Stimulated activated CD4-positive, alpha-beta T cell treated with anti-CD3 and anti-CD28 coated beads, Interleukin-12 subunit alpha, Interleukin-12 subunit beta, amount 100 ng/mL, for 24 hours (primary cell): ENCODE measurements at places on chromosomes 11 and 22.
A peak's percentile ranks its signal among the peaks of the same experiment; 100 is the strongest.

DNA sequence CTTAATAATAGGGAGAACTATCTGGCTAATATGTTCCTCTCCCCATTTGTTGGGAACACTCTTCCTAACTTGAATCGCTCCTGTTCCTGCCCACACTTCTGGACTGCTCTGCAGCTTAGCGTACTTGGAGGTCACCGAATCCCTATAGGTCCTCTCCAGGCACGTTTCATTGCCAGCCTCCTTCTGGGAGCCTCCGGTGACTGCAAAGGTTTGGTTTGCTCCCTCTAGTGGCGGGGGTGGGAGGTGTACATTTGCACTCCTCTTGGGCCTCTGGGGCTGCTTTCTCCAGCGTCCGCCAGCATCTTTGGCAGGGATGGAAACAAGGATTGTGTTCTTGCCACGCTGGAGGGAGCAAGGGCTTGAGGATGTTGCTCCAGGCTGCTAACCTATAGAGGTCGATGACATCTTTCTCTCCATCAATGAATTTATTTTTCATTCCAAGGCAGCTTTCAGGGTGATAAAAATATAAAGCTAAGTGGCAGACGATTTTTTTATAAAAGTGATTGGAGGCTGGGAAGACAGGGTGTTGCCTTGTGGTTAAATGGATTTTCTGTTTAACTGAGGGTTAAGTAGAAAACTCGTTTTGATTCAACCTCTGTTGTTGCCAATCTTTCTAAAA, 48.7 kb downstream of the TSPAN18 start:
- DNase-seq: peak; percentile 21

- no peak for DNase-seq
Observed at GRCh38 chr11:93986716-93987115, 34.4 kb upstream of the HEPHL1 start.

DNA sequence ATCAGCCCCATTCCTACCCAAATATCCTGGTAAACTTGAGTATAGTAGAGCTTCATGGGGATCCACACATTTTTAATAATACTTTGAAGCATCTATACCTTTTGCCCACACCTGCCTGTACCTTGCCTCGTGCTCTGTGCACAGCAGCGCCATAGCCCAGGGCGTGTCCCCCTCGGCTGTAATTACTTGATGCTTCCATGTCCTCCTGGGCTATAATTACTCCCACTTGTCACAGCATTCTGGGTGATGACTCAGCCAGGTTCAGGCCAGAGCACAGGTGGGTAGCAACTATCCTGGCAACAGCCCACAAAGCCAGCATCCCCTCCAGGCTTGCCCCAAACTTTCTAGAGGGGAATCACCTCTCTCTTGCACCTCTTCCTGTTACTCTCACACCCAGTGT, 23.7 kb upstream of the SLC36A4 start:
- no peak for DNase-seq

GRCh38 chr11:19241260-19242178, 774 bp upstream of the E2F8 start:
- peak; percentile 52 for DNase-seq

DNA sequence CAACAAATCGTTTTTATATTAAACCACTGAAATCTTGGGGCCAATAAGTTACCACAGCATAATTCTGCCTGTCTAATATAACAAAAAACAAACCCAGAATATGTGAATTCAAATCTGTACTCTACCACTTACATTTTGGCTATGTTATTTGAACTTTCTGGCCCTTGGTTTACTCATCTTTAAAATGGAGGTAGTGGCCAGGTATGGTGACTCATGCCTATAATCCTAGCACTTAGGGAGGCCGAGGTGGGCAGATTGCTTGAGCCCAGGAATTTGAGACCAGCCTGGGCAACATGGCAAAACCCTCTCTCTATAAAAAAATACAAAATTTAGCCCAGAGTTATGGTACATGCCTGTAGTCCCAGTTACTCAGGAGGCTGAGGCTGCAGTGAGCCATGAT, 84.2 kb downstream of the FAM168A start:
- no peak for DNase-seq

DNA sequence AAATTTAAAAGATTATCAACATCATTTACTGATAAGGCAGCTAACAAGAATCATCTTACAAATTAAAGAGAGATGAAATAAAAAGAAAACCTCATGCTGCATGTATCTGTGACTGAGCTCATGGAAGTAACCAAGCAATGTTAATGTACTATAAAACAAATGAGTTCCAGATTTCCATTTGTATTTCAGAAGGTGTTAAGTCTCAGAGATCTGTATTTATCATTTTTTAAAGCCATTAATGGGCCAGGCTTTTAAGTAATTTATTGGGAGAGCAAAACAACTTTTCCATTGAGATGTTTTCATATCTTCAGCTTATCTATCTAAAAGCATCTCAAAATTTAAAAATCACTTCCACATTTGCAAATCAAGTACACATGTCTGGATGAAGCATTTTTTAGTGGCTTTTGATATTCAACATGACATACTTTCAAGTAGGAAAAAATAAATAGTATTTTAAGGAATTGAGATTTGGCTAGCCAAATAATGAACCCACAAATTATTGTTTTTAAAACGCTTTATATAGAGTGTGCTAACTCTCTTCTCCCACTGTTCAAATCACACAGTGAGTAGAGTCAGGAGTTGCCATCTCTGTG, 17.9 kb upstream of the BBOX1 start:
- no peak for DNase-seq

- no peak for DNase-seq
Observed at GRCh38 chr11:60326955-60327354, at the start of gene MS4A6E. Gene MS4A6E, plus strand, starts transcription at chr11:60327255. Its CDS starts 7,641 bp downstream, at chr11:60334896.

DNA sequence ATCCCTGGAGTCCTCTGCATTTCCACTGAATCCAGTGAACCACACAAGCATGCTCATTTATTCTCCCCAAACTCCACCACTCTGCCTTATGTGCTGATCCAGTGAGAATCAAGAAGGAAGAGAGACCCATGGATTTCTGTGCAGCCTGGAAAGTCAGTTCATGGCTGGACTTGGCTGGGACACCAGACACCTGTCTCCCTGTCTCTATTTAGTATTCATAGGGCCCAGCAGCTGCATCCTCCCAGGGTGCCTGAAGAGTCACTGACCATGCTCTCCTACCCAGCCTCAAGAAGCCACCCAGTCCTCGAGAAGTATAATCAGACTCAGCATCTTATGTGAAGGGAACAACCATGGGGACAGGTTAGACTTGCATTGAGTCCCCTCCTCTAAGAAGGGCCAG, 83.2 kb downstream of the ZNF280B start:
- DNase-seq: no peak

DNA sequence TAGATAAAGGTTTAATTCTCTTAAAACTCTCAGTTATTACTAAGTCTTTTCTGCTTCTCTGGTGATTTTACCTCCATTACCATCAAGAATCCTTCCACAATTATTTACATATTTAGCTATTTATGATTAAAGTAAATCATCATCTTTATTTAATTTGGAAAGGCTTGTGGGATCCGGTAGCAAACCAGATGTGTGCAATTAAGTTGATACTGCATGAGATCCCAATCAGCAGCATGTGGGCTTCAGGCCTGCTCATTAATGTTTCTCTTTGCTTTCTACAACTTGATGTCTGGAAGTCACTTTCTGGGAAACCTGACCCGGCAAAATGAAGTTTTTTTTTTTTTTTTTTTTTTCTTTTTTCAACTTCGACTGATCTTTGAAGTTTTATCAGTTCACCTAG, 558.4 kb upstream of the ANO5 start:
- DNase-seq: no peak

DNA sequence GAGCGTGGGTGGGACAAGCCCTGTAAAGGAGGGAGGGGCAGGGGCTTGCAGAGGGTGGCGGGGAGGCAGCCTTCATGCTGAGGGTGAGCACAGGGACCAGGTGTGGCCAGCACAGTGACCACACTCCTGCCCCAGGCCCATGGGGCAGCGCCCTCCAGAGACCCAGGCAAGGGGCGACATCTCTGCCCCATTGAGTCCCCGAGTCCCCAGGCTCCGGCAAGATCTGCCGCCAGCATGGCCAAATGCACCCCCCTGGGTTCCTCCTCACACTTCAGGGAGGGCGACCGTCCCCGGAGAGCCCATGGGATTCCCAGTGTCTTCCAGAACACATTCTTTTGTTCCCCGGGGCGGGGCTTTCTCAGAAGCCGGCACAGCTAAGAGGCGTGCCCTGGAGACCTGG, 362.5 kb downstream of the TBC1D22A start:
- no peak for DNase-seq

DNA sequence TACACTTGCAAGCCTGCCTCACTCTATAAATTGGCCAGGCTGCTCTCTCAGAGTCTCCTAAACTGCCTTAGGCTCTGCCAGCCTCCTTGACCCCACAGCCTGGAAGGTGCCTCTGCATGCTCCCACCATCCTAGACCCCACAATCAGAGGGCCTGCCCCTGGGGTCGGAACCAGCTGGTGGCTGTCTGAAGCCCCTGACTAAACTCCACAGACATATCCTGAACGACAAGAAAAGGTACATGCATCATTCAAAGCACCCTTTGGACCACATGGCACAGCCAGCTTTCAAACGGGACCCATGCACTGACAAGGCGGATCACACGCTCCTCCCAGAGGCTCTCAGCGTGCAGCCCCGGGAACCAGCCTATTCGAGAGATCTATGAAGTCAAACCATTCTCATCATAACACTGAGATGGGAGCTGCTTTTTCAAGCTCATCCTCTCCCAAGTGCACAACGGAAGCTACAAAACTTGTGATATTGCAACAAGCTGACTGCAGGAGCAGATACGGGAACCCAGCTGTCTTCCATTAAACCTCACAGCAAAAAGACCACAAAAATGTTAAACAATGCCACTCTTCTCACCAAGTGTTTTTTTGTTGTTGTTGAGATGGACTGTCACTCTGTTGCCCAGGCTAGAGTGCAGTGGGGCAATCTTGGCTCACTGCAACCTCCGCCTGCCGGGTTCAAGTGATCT, 8.1 kb downstream of the SHANK2 start:
- no peak for DNase-seq

- no peak for DNase-seq
Observed at GRCh38 chr22:37277384-37277783, 4.9 kb upstream of the CYTH4 start.

- DNase-seq: no peak
Observed at GRCh38 chr11:95229199-95229992, 1.6 kb downstream of the SESN3 start.

- no peak for DNase-seq
Observed at GRCh38 chr11:76667856-76668255, 2.7 kb downstream of the LRRC32 start.

- no peak for DNase-seq
Observed at GRCh38 chr11:59891781-59892181, 13.2 kb downstream of the OOSP3 start.

GRCh38 chr11:27894552-27894951, 194.3 kb upstream of the BDNF start:
- DNase-seq: no peak

- DNase-seq: no peak
Observed at GRCh38 chr11:109023036-109023435, 358.2 kb downstream of the DDX10 start.

GRCh38 chr11:1548221-1549070, 23.6 kb downstream of the DUSP8 start:
- no peak for DNase-seq

GRCh38 chr22:38218661-38219622, 17.1 kb downstream of the MAFF start:
- DNase-seq: no peak

DNA sequence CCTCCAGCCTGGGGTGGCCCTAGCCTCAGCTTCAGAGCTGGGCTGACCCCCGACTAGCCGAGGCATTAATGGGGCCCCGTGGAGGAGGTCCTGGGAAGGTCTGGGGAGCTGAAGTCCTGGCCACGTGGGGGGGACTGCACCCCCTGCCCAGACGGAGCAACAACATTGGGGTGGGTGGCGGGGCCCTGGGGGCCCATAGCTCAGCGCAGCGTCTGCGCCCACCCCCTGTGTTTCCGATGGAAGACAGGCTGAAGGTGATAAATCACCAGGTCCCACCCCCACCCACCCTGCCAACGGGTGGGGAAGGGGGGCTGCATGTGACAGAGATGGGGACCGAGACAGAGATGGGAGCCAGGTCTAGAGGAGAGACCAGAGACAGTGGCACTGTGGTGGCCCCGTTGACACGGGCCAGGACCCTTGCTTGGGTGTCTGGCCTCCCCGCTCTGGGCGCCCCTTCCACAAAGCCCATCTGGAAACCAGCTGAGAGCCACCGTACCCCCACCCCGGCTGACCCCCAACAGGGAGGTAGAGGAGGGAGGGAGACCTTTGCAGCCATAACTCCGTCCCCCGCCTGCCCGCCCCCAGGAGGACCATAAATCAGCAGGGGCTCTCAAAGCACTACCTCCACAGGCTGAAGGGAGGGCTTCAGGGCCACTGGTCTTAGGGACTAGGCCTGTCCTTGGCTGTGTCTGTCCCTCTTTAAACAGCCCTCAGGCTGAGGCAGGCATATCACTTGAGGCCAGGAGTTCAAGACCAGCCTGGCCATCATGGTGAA, 8.2 kb downstream of the GP1BB start:
- DNase-seq: no peak

DNA sequence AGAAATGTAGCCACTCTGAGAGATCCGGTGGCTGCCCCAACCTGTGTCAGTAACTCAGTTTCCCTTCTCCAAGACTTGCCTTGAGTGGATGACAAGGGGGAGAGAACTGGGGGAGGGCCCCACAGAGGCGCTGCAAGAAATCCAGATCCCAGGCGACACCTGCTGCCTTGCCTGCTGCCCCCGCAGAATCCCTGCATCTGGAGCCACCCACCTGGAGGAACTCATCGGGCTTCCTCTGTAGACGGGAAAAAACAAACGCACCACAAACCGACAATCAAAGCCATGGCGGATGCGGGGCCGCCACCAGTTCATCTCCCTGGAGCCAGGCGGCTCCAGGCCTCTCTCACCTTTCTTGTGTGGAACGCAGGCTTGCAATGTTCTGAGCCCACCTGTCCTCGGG, 40.2 kb downstream of the MACROD1 start:
- DNase-seq: no peak

GRCh38 chr11:41134971-41135370, 324.5 kb downstream of the LRRC4C start:
- DNase-seq: no peak

- DNase-seq: no peak
Observed at GRCh38 chr11:86201371-86201884, 43.1 kb upstream of the EED start.

DNA sequence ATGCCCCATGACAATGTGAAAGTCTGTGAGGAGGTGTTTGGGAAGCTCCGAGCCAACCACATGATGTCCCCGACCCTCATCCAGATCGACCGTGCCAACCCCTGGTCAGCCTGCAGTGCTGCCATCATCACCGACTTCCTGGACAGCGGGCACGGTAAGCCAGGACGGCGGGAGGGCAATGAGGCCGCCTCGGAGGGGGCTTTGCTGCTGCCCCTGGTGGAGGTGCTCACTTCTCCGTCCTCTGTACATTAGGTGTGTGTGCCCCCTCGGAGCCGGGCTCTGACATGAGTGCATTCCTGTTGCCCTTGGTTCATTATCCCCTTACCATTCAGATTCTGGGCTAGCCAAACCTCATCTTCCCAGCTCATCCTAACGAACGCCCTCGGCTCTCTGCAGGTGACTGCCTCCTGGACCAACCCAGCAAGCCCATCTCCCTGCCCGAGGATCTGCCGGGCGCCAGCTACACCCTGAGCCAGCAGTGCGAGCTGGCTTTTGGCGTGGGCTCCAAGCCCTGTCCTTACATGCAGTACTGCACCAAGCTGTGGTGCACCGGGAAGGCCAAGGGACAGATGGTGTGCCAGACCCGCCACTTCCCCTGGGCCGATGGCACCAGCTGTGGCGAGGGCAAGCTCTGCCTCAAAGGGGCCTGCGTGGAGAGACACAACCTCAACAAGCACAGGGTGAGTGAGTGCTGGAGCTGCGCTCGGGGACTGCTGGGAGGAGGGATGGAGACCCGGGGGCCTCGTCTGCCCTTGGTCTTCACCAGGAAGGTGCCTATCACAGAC, 13.8 kb downstream of the ADAMTS15 start:
- DNase-seq: no peak
